ENCODE measurements at places on chromosomes 13 and 19. TPM values are rescaled to one million over a fixed set of nuclear protein-coding genes. Genes with fewer than 3 reads are reported as not detected.

LGALS4 gene
- total RNA-seq, result 0.89 TPM

ZFP82 gene
- total RNA-seq, result 20.3 TPM

DLEU7 gene
- 7.3 TPM for total RNA-seq

CERS1 gene
- 22.5 TPM for total RNA-seq

FUT6 gene
- not detected for total RNA-seq

COX7A1 gene
- total RNA-seq, result 5.8 TPM

SPTBN4 gene
- 24.2 TPM for total RNA-seq

FREM2 gene
- 16.0 TPM for total RNA-seq

ERICH6B gene
- total RNA-seq, result not detected

ZNF773 gene
- 21.2 TPM for total RNA-seq

IGLON5 gene
- total RNA-seq, result 12.1 TPM

LILRB1 gene
- total RNA-seq, result 0.66 TPM

ZNF625 gene
- total RNA-seq, result 21.9 TPM

SPRED3 gene
- 1.9 TPM for total RNA-seq

APLP1 gene
- 237 TPM for total RNA-seq

CYP2A7 gene
- not detected for total RNA-seq

UBE2L5 gene
- total RNA-seq, result not detected

ONECUT3 gene
- total RNA-seq, result not detected

FAM124A gene
- 6.1 TPM for total RNA-seq

OR7A5 gene
- total RNA-seq, result not detected

SLC25A30 gene
- total RNA-seq, result 11.0 TPM

ITGBL1 gene
- total RNA-seq, result 45.7 TPM

ZNF177 gene
- total RNA-seq, result 9.9 TPM

DACT3 gene
- 12.8 TPM for total RNA-seq

URI1 gene
- 77.5 TPM for total RNA-seq

ZNF878 gene
- total RNA-seq, result 0.59 TPM

ZNF221 gene
- total RNA-seq, result 18.2 TPM

FLT1 gene
- total RNA-seq, result 27.1 TPM

CACNA1A gene
- 39.8 TPM for total RNA-seq

ZNF534 gene
- total RNA-seq, result 0.72 TPM

ZNF562 gene
- total RNA-seq, result 57.6 TPM

SNRNP70 gene
- 241 TPM for total RNA-seq

ZNF610 gene
- total RNA-seq, result 12.9 TPM

KIR2DL4 gene
- total RNA-seq, result not detected

CLEC17A gene
- 0.50 TPM for total RNA-seq

NKPD1 gene
- total RNA-seq, result 0.99 TPM

TSSK6 gene
- 0.61 TPM for total RNA-seq

UBE2M gene
- total RNA-seq, result 49.6 TPM

GPR108 gene
- total RNA-seq, result 21.2 TPM

PSG2 gene
- total RNA-seq, result 0.44 TPM

CEBPA gene
- 6.4 TPM for total RNA-seq

AMH gene
- total RNA-seq, result 3.3 TPM

GRIK5 gene
- total RNA-seq, result 21.6 TPM

OR10H1 gene
- not detected for total RNA-seq

CGB1 gene
- not detected for total RNA-seq

FXYD3 gene
- 2.6 TPM for total RNA-seq

CGB2 gene
- not detected for total RNA-seq

PRKCG gene
- 2.9 TPM for total RNA-seq

ZNF317 gene
- total RNA-seq, result 14.5 TPM

TJP3 gene
- 0.30 TPM for total RNA-seq

SLC5A5 gene
- total RNA-seq, result 104 TPM

All from spinal cord (tissue), 10 donors.